ENCODE measurements at places on chromosomes 1 and 21.

- DNase-seq: peak; percentile 38
Observed at GRCh38 chr1:147389532-147390184, 147.2 kb downstream of the CHD1L start.

DNA sequence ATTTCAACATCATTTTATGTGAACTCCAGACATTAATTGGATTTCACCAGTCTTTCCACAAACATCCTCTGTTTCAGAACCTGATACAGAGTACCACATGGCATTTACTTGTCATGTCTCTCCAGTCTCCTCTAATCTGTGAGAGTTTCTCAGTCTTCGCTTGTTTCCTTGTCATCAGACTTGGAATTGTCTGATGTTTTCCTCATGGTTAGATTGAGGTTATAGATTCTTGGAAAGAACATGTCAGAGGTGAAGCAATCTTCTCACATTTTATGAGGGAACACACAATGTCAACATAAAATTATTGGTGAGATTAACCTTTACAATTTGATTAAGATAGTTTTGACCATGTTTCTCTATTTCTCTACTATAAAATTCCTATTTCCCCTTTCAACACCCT is 74.9 kb upstream of the TMPRSS15 start:
- no peak for DNase-seq

GRCh38 chr1:245153081-245153551 is 1.7 kb upstream of the KIF26B start:
- peak; percentile 87 for DNase-seq

GRCh38 chr21:28174701-28175100 is 818.0 kb downstream of the LTN1 start:
- no peak for DNase-seq

GRCh38 chr1:110515041-110515440 is 3.9 kb downstream of the KCNA10 start:
- no peak for DNase-seq

DNA sequence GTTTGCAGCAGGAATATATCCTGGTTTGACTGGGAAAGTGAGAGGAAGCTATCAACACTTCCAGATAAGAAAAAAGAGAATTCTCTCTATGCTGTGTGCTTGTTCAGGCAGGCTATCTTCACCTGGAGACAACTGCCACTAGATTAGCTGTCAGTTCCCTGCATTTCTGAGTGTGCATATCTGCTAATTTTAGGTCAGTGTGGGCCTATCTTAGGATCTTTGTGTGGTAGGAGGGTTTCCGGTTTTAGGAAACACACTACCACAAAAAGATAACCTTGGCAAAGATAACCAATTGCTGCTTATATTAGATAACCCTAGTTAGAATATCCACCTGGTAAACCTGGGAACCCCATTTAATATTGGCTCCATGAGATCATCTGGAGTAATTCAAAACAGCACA is 22.5 kb upstream of the GBP5 start:
- no peak for DNase-seq

DNA sequence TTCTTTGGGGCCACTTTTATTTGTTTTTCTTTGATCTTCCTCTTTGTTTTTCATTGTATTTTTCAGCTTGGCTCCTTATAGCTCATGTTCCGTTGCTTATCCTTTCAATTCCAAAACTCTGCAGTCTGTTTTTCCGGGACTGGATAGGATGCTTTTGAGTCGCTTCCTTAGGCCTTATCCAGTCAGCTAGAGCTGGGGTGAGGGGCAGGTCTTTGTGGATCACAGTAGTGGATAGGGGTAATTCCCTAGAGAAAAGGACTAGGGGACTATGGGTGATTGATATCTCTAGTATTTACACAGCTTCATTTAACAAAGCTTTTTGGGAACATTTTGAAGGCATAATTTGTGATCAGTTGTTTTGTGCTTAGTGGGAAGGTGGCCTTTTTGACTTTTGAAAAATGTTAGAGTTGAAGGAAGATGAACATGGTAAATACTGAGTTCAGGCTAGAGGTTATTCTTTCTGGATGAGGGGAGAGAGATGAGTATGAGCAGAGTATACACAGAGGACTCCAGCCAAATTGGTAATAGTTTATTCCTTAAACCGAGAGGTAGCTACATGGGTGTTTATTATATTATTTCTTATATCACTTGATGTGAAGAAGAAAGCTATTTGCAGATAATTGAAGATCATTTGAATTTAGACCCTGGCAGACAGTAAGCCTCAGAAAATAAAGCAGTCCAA is 22.5 kb downstream of the CEP350 start:
- DNase-seq: no peak

DNA sequence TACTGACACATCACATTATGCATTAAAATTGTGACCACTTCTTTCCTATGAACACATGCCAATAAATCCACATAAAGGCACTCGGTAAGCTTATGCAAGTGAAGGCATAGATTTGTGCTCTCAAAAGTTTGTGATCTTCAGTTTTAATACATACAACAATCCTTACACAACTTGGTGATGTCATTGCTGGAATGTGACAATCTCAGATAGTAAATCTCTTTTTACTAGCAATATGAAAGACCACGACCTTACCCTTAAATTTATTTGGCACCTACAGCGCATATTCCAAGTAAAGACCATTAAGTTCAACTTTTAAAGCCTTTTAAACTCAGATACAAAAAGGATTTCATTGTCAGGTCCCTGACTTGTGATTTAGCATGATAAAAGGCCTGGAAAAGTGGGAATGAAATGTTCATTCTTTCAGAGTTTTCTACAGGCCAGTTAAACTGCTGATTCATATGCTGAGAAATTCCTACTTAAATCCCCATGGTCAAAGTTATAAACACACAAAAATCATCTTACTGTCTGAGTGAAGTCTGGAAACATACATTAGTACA is 157.4 kb downstream of the SIPA1L2 start:
- DNase-seq: no peak

- peak; percentile 12 for DNase-seq
Observed at GRCh38 chr1:45621895-45622523, 1.8 kb downstream of the CCDC17 start.

DNA sequence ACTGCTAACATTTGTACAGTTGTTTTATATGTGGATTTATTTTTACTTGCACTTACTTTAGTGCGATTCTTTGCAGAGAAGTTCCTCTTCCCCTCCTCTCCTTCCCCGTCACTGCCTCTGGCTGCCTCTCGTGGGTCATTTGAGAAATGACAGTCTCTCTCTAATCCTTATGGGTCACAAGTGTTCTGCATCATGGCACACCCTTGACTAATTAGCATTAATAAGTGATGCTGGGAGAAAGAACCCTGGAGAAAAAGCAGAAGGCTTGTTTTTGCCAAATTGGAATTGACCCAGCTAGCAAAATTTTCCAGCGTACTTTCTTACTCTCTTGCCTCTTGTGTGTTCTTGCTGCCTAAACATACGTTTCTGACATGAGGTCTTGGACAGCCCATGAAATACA is 301.2 kb downstream of the DUSP10 start:
- DNase-seq: peak; percentile 36

DNA sequence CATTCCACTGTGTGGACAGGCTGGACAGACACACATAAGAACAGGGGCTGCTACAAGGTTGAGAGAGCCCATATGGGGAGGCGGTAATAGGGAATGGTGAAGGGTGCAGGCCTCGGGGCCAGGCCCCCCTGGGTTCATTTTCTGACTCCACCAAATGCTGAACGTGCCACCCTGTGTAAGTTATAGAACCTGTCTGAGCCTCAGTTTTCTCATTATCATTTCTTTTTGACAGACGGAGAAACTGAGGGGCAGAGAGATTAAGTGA is 569.5 kb downstream of the PTPRU start:
- no peak for DNase-seq

GRCh38 chr1:3058263-3059030 is 10.6 kb upstream of the PRDM16 start:
- DNase-seq: no peak

- no peak for DNase-seq
Observed at GRCh38 chr1:231850786-231851185, 224.2 kb downstream of the DISC1 start.

- no peak for DNase-seq
Observed at GRCh38 chr1:24908591-24909259, 21.4 kb downstream of the RUNX3 start.

DNA sequence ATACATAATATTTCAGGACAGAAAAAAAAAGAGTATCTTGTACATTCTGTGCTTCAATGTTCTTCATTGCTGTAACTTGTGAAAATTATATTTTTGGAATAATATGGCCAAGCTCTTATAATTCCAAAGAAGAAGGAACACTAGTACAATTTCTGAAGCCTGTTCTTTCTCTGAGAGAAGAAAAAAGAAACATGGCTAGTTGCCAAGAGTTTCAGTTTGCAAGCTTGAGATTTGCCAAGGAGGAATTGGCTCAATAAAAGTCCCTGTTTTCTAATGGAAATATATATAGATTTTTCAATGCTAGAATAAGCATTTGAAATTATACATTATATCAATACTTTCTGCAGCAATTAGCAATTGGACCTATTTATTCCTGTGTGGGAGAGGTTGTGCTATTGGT is 285.2 kb upstream of the NEGR1 start:
- no peak for DNase-seq

DNA sequence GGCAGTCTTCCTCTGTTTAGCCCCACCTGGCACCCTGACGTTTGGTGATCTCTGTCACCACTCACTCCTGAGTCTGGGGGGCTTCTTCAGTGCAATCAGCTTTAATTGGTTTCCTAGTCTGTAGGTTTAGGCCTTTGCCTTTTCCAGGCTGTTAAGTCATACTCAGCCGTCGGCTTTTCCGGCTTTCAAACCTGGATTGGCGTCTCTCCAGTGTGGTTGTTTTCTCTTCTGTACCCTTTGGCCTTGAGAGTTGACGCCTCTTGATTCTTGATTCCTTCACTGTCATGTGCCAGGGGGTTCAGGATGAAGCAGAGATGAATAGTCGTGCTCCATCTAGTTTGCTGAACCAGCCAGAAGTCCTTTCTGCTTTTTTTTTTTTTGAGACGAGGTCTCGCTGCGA is 24.9 kb downstream of the NCMAP start:
- no peak for DNase-seq

- DNase-seq: no peak
Observed at GRCh38 chr1:89847191-89847729, 26.4 kb downstream of the LRRC8D start.

DNA sequence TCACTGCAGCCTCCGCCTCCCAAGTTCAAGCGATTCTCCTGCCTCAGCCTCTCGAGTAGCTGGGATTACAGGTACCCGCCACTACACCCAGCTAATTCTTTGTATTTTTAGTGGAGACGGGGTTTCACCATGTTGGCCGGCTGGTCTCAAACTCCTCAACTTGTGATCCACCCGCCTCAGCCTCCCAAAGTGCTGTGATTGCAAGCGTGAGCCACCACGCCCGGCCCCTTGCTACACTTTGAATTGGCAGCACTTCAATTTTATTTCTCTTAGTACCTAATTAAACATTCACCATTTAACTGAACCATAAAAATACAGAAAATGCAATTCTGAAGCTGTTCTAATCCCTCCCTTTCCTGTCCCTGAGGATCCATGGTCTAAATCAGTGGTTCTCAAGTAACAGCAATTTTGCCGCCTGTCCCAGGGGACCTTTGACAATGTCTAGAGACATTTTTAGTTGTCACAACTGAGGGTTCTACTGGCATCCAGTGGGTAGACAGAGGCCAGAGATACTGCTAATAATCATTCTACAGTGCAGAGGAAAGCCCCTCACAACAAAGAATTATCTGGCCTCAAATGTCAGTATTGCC is 4.3 kb upstream of the BCL2L15 start:
- DNase-seq: no peak

DNA sequence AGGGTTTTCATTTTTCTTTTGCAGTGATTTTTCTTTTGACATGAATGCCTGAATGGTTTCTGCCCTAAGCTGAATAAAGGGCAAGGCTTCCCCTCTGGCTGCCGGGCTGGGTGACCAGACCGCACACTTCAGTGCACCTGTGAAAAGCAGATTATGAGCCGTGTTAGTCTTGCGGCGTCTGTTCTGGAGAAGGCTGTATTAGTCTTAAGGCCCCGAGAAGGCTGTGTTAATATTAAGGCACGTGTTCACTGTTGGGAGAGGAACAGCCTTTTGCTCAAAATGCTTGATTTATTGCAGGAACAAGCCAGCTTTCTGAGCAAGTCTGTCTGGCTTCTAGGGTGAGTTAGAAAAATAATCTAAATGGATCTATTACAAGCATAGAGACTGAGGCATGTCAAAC is 54.7 kb upstream of the DNAH14 start:
- no peak for DNase-seq

- DNase-seq: no peak
Observed at GRCh38 chr1:29673669-29674626, 437.6 kb downstream of the PTPRU start.

DNA sequence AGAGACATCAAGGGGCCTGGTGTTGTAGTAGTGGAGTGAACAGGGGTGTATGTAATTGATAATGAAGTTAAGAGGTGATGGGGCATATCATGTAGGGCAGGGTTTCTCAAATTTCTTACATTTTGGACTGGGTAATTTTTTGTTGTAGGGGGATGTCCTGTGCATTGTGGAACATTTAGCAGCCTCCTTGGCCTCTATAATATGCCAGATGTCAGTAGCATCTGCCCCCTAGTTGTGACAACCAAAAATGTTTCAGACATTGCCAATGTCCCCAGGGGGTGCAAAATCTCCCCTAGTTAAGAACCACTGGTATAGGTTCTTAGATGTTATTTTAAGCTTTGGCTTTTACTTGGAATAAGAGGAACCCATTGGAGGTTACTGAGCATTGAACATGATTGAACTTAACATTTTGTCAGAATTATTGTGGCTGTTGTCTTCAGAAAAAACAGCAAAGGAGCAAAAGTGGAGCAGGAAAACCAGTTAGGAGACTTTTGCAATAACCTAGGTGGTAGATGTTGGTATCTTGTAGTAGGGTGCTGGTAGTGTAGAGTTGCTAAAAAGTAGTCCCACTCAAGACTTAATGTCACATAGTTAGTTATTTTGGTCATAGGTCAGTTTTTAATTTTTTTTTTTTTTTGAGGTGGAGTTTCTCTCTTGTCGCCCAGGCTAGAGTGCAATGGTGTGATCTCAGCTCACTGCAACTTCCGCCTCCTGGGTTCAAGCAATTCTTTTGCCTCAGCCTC is 6.2 kb downstream of the ZNF326 start:
- peak; percentile 19 for DNase-seq

GRCh38 chr1:8312235-8313218 is 5.4 kb upstream of the SLC45A1 start:
- DNase-seq: no peak

DNA sequence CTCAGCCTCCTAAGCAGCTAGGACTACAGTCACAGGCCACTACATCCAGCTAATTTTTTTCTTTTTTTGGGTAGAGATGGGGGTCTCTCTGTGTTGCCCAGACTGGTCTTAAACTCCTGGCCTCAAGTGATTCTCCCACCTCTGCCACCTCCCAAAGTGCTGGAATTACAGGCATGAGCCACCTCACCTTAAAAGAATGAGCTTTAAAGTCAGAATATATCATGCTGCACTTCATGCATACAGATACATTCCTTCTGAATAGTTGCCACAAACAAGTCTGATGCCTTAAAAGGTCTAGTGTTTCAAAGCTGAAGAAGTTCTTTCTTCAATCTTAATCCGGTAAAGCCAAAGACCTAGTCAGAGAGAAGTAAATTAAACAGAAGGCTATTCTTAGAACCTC is 23.8 kb upstream of the CPLANE2 start:
- no peak for DNase-seq

GRCh38 chr21:43331962-43332828 is 94.7 kb downstream of the SIK1 start:
- DNase-seq: no peak

- DNase-seq: no peak
Observed at GRCh38 chr1:203049077-203049476, 22.8 kb downstream of the PPFIA4 start.

All from B cell (primary cell).